T-helper 1 cell (primary cell): ENCODE measurements at places on chromosomes 3 and 15.

DNA sequence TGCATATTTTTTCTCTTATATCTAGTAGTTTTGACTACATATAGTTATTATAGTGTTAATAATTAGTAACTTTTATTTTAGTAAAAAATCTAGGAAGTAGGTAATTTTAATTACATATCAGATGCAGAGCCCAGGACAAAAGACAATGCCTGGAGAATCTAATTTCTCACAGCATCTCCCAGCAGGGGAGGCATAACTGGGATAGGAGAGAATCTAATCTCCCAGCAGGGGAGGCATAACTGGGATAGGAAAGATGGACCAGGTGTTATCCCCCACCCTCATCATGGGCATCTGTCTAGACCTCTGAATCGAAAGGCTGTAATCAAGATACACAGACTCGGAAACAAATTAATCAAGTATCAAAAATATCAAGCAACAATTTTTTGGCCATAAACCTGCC lies 58.2 kb downstream of the OSTN start:
- no peak for DNase-seq

DNA sequence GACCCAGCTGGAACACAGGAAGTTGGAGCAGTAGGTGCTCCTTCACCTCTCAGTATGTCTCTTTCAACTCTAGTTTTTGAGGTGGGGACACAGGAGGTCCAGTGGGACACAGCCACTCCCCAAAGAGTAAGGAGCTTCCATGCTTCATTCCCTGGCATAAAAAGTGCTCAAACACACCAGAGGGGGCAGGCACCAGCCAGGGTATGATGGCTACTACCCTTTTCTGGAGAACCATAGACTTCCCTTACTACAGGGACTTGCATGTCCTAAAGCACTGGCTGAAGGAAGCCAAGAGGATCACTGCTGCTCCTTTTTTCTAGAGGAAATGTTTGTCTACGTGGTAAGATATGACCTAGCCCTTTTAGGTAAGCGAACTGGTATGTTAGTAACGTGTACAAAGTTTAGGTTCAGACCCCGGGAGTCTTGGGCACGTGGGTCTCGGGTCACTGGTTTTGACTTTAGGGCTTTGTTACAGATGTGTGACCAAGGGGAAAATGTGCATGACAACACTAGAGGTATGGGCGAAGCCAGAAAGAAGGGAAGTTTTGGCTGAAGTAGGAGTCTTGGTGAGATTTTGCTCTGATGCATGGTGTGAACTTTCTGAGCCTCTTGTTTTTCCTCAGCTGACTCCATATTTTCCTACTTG lies 11.9 kb downstream of the IL17RB start:
- DNase-seq, result no peak

- DNase-seq, result no peak
These were observed 11.6 kb upstream of the SPSB4 start for GRCh38 chr3:141039589-141039988.

DNA sequence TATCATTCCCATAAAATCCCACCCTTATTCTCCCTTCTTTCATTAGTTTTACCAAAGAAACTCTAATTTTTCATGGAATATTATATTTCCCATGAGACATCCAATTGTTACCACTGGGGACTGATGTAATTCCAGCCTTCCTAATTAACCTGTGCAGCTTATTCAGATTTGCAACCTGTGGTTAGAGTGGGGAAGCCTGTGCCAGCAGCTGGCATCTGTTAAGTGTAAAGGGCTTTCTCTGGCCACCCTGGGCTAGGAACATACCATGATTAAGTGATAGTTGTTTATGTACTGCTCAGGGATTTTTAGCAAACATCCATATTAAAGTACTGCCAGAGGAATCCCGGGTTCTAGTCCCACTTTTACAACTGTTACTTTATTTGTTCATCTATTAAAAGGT lies 78.2 kb downstream of the TPRG1 start:
- DNase-seq, result no peak

GRCh38 chr3:128217702-128218547 lies 64.6 kb downstream of the EEFSEC start:
- no peak for DNase-seq

DNA sequence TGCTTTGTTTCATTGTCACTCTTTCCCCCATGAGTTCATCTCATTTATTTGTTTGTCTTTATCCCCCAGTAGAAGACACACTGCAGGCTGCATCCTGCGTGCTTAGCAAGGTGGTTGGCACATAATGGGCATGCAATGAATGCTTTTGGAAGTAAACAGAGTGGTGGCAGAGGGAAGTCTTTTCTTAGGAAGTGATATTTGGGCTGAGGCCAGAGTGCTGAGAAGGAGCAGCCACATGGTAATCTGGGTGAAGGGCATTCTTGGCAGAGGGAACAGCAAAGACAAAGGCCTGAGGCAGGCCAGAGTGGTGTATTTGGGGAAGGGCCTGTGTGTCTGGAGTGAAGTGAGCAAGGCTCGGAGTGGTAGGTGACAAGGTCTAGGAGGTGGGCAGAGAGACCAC lies 17.7 kb upstream of the ADAMTS7 start:
- DNase-seq, result no peak

GRCh38 chr15:42549032-42549491 lies 424 bp downstream of the HAUS2 start:
- no peak for DNase-seq

DNA sequence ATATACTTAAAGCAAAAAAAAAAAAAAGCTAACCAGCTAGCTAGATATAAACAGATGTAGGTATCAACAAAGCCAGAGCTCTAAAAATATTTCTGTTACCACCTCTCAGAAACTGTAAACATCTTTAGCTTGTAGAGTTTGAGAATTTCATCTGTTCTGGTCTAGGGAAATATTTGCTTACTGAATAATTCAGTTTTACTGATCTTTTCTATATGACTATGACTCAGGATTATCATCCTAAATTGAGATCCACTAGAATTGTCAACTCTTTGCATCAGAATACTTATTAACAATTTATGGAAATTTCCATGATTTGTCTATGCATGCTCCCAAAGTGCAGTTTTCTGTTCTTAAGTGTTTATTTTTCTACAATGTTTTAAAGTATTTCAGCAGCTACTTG lies 517.3 kb downstream of the DIPK2A start:
- no peak for DNase-seq

DNA sequence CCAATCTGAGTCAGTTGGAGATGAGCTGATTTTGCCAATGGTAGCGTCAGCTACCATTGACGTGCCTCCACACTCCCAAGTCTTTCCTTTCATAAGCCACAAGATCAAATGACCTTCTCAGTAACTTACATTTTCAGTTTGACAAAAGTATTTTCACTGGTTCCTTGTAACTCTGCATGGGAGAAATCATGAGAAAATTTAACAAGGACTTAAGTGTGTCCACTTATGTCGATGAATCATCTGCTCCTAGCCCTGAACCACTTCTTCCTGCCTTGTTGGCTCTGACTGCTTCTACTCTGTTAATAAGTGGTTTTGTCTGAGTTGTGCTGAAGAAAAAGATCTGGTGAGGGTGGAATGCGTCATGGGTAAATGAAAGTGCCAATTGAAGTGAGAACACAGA lies 101.2 kb downstream of the NFKBIZ start:
- peak; percentile 67 for DNase-seq

DNA sequence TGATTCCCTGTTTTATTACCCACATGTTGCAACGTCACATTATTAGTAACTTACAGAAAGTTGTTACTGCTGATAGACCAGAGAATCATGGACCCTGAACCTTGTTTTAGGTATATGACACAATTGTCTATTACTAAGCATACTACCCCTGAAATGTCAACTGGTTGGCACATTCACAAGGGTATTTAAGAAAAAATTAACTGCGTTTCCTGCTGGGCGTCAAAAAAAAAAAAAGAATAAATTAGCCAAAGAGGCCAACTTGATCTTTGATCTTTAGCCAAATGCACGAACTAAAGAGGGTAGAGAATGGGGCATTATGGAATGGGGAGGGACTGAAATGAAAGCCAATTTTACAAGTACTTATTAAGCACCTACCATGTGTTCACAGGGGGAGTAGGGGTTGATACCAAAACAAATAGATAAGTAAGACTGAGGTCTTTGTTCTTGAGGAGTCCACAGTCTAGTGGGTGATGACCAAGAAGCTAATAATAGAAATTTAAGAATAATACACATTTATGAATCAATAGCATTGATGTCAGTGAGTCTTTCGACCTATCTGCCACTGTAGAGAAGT lies 17.8 kb upstream of the MUC13 start:
- DNase-seq, result no peak

DNA sequence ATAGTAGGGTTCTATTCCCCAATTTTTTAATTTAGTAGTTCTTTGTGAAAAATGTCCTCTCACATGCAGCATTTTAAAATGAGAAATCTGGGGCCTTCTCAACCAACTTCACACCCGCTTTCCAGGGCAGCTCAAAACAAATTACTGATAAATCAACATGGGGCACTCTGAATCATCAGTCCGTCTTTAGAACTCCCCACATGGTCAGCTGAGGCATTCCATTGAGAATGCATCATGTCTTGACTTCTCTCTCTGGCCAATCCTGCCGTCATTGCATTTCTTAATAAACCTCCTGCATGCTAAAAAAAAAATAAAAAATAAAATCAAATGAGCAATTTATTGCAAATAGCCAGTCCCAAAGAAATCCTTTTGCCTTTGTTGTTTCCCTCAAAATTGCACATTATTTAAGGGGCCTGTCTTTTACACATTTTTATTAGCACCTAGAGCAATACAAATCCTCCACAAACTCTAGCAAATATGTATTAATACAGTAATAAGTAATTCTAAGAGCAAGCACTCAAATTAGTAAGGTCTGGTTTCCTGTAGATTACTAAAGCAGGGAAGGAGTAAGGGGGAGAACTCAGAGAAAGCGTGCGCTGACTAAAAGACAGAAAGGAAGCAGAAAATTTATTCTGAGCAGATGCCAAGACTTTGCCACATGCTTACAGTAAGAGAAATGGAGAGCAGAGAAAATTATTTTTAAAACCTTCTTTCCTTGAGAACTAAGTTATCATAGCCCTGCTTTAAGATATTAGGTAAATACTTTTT lies 175.7 kb downstream of the TNIK start:
- DNase-seq, result no peak

DNA sequence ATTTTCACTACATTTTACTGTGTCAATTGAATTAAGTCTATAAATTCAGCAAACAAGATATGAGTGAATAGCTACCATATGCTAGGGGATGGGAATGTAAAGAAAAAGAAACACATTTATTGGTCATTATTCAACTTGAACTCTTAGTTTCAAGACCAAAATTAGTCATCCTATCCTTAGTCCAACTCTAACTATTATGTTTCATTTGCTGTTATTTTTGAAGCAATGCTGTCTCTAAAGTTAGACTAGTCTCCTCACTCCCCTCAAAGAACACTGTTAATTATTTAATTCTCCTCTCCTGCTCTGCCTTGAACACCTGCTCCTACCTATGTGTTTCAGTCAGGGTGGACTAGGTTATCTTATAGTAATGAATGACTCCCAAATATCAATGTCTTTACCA lies 920.9 kb downstream of the TUSC7 start:
- DNase-seq, result no peak

DNA sequence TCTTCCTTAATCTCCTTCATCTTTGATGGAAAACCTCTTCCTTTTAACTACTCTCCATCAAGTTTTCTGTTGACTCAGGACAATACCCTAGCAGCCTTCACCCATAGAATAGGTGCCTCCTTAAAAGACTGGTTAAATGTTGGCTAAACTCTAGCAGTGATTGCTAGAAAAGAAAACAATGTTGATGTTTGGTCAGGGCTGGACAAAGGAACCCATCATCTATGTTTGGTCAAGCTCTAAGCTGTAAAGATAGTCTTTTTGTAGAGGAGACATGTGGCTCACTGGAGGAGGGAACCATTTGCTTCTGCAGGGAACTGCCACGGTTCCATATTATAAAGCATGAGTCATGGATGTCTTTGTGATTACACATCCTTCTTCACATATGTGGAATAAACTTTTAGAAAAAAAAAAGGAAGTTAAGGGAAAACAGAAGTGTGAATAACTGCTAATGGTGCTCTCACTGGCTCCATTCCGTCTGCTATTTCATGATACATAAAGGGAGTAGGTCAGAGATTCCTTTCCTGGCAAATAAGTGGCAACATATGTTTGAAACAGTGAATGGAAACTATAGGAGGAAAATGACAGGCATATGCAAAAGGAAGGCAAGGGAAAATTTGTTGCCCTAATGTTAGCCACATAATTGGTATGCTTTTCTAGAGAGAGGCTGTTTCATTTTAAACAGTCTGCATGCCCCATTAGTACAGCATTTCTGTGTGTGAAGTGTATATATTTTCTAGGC lies 78.2 kb downstream of the CMSS1 start:
- no peak for DNase-seq

DNA sequence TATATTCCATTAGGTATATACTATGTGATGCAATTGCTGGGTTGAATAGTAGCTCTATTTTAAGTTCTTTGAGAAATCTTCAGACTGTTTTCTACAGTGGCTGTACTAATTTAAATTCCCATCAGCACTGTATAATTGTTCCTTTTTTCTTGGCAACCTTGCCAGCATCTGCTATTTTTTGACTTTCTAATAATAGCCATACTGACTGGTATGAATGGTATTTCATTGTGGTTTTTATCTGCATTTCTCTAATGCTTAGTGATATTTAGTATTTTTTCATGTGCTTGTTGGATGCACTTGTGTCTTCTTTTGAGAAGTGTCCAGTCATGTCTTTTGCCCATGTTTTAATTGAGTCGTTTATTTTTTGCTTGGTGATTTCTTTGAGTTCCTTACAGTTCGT lies 145.1 kb upstream of the PLSCR5 start:
- no peak for DNase-seq

DNA sequence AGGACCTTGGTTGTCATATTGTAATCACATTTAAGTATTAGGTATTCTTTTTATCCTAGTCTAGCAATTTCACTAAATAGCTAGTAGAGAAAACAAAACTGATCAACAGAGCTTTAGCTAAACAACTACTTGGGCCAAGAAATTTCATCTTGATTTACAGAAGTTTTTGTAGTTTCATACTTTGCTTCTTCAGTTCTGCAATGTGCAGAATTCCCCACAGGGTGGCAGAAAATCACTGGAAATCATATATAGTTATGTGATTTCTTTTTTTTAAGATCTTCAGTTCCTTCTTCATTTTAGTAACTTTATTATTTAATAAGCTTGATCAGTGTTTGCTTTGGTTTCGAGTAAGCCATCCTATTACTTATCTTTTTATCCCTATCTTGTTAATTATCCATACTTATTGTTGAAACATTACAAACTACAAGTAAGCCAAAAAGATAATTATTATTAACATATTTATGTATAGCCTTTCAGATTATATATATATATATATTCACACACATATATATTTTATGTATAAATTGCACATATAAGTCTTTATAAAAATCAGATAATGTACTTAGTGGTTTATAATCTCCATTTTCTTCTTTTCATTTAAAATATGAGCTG lies 2.2 kb upstream of the BNIP2 start:
- no peak for DNase-seq

DNA sequence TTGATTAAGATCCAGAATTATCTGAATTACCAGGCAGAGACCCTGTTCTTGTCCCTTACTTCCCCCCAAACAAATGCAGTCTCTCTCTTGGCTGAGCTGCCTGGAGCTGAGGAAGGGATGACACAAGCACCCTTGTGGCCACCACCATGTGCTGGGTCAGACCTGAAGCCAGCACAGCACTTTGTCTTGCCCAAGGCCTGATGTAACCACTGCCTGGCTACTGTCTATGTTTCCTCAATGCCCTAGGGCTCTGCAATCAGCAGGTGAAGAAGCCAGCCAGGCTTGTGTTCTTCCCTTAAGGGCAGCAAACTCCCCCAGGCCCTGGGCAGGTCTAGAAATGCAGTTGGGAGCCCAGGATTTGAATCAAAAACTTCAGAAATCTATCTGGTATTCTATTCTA lies 15.8 kb upstream of the CASR start:
- DNase-seq, result no peak
